ENCODE measurements at places on chromosomes 5 and 9.
A peak's percentile ranks its signal among the peaks of the same experiment; 100 is the strongest.

GRCh38 chr5:17928581-17928981, 294.3 kb downstream of the TAF11L14 start:
- no peak for DNase-seq

GRCh38 chr5:42624912-42625311, 131.7 kb upstream of the CCDC152 start:
- DNase-seq: no peak

GRCh38 chr5:15711892-15712291, 211.9 kb downstream of the FBXL7 start:
- no peak for DNase-seq

DNA sequence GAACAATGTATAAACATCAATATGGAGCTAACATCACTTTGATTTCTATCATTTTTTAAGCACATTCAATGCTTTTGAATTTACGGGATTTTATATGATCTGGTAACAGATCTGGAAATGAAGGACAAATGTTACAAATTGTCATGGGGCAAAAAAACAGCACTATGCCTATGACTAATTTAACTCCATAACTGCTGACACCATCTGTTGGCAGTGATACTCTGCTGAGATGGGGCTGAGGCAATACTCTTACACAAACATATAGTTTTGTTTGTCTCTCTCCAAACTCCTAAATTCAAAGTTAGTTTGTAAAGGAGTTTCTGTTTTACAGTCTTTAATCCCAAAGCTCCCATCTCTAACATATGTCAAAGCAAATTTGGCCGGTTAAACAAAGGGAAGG, 132.5 kb upstream of the FER start:
- peak; percentile 25 for DNase-seq

GRCh38 chr9:72674961-72675360, 153.6 kb downstream of the TMC1 start:
- no peak for DNase-seq

DNA sequence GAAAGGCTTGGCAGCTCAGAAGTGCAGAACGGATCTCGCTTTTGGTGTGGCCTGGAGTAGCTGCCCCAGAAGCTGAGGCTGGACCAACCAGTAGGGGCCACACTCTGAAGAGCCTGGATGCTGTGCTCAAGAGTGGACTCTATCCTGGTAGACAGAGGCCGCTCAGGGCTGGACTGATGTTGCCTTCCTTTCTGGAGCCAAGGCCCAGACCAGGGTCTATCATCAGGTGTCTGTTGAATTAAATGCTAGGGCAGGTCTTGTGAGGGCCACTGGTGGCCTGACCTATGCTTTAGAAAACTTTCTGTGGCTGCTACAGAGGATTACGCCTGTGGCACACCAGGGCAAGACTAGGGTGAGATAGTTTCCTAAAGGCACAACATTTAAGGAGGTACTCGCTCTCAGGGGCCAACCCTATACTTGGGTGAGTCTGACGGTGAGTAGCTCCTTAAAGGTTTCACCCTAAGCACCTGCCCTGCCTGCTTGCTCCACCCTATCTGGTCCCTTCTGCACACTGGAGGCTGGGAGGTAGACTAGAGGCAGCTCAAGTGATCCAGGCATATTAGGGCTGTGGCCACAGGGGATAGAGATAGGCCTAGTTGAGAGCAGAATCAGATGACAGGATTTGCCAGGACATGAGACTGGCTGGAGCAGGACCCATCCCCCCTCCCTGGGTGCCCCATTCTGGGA, 9.8 kb upstream of the IRF1 start:
- no peak for DNase-seq

GRCh38 chr5:100771181-100771580, 131.9 kb downstream of the ST8SIA4 start:
- DNase-seq: no peak

GRCh38 chr9:20002011-20002410, 213.2 kb upstream of the SLC24A2 start:
- no peak for DNase-seq

- no peak for DNase-seq
Observed at GRCh38 chr9:127500862-127501261, 49.6 kb downstream of the LRSAM1 start.

DNA sequence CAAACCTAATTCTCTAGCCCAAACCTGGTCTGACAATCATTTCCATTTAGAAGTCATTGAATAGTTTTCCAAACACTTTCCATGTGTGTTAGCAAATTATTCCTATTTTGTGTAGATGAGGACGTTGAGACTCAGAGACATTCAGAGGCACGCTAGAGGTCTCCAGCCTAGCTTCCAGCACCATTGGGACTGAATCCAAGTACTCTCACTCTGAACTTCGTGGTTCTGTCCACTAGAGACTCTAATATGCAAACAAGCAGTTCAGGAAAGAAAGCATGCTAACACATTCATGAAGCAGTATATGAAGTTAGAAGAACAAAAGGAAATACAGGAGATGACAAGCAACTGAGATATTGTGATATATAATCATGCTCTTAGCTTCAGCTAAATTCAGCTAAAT, 354.8 kb downstream of the NTRK2 start:
- no peak for DNase-seq

- DNase-seq: no peak
Observed at GRCh38 chr5:90571147-90571773, 12.7 kb downstream of the ADGRV1 start.

- no peak for DNase-seq
Observed at GRCh38 chr5:126106029-126106428, 317.2 kb upstream of the GRAMD2B start.

- DNase-seq: no peak
Observed at GRCh38 chr5:99305045-99305580, 376.3 kb upstream of the CHD1 start.

- no peak for DNase-seq
Observed at GRCh38 chr5:50843091-50843490, 176.7 kb downstream of the PARP8 start.

DNA sequence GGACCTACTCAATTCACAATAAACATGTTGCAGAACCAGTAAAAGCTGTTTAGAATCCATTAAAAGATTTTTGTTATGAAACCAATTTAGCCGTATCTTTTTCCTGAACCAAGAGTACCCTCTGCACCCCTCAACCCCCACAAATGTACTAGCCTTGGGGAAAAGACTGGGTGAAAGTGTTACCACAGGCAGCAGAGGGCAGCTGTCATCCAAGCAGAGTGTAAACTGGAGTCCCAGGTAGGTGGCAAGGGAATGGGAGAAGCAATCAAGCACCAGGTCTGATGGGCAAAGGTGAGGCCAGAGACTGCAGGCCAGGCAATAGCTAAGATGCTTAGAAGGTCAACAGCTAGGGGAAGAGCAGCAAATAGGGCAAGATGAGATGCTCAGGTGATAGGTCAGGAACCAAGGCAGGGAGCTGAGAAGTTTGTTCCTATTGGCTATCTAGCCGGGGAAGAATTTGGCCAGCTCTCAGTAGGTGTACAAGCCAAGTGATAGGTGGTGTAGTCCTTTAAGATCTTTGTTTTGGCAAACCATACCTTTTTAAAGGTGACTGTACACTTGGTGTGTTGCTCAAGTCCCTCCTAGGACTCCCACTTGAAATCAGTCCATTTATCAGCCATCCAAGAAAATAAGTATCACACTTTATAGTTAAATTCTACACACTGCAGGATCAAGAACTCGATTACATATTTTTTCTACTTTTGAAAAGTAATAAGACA, 77.8 kb upstream of the CCDC112 start:
- no peak for DNase-seq

GRCh38 chr9:134885679-134886412, 5.2 kb downstream of the FCN2 start:
- no peak for DNase-seq

GRCh38 chr5:15183520-15183919, 311.9 kb upstream of the ANKH start:
- peak; percentile 24 for DNase-seq

DNA sequence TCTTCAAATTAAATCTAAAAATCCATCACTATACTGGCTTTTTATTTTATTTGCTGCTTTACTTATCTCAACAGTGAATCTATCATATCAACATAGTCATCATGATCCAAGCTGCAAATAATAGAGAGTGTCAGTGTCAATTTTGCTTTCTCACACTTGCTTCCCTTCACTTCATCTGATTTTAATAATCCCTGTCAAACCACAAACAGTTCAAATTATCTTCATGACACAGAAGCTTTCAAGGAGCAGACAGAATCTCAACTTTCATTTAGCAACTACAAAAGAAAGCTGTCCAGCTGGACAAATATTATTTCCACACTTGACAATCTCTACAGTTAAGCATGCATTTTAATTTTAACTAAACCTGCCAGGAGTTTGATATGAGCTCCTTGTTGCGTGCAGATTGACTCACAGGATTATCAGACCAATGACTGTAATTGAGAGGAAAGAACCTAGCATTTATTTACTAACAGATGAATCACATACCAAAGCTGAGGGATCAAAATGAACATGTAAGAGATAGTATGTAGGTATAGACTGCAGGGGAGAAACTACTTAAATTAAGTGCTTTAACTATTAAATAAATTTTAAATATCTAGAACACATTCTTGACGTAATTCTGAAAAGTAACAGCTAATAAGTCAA, 56.0 kb downstream of the KIAA0825 start:
- DNase-seq: no peak

GRCh38 chr5:95709967-95710650, 21.0 kb upstream of the RHOBTB3 start:
- no peak for DNase-seq

DNA sequence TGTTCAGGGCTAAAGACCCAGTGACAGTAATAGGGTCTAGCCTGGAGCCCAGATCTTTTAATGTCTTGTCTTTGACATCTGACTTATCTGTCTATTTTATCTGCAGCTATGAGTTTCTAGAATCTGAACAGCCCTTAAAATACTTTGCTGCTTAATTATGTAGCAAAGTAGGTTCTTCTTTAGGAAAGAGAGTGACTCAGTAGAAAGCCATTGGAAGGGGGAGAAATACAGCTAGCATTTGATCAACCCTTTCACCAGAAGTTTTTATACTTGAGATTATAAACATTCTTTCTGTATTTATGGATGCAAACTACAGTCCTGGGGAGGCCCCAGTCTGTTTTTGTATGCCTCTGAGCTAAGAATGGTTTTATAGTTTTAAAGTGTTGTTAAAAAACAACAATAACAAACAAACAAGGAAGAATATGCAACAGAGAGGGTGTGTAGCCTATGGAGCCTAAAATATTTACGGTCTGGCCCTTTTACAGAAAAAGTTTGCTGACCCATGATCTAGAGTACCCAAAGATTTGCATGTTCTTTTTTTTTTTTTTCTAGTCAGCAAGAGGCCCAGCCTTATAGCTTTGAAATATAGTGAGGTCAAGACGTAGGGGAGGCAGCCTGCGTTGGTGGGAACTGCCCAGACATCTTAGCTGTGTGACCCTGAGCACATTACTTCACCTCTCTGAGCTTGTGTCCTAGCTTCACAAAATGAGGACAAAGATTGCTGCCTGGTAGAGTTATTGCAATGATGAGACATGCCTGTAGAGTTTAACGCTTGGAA, 9.7 kb downstream of the GSN start:
- DNase-seq: peak; percentile 77

DNA sequence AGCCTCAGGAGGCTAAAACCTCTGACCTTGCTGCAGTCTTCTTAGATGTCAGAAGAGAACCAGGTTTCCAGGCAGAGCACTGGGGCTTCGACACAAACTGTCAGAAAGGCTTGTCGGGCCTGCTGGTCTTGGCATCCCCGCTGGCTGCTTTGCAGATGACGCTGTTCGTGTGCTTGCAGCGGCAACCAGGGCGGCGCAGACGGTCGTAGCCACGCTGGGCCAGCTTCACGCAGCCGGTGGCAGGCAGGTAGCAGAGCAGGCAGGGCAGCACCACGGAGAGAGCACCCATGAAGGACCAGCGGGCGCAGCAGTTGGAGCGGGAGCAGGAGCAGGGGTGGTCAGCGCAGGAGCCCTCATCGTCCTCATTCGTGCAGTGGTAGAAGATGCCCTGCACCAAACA, 10.7 kb downstream of the SPRY4 start:
- DNase-seq: peak; percentile 57

GRCh38 chr9:41229408-41230401, 40.6 kb upstream of the ZNG1F start:
- peak; percentile 15 for DNase-seq

- no peak for DNase-seq
Observed at GRCh38 chr9:87478226-87478992, 19.3 kb upstream of the DAPK1 start.

- DNase-seq: no peak
Observed at GRCh38 chr5:115147052-115147451, 22.7 kb downstream of the TRIM36 start.

DNA sequence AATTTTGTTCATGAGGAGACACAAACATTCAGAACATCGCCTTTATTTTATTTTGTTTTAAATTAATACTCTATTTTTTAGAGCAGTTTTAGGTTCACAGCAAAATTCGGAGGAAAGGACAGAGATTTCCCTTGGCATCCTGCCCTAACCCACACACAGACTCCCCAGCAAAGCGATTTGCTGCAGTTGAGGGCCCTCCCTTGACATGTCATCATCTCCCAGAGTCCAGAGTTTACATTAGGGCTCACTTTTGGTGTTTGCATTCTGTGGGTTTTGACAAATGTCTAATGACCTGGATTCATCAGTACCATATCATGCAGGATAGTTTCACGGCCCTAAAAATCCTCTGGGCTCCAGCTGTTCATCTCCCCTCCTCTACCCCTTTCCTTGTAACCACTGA, 33.6 kb upstream of the COL5A1 start:
- peak; percentile 54 for DNase-seq

DNA sequence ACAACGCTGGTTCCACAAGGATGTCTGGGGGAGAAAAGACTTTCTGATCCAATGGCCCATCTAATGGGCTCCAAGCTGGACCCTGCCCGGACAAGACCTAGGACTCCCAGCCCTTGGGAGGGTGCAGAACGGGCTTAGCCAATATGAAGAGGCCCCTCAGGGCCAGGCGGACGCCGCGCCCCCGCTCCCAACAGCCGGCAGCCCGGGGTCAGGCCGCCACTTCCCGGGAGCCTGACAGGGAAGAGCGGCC, 493 bp downstream of the P4HA2 start:
- DNase-seq: no peak

GRCh38 chr9:37255944-37256862, 135.8 kb downstream of the ZCCHC7 start:
- DNase-seq: no peak

DNA sequence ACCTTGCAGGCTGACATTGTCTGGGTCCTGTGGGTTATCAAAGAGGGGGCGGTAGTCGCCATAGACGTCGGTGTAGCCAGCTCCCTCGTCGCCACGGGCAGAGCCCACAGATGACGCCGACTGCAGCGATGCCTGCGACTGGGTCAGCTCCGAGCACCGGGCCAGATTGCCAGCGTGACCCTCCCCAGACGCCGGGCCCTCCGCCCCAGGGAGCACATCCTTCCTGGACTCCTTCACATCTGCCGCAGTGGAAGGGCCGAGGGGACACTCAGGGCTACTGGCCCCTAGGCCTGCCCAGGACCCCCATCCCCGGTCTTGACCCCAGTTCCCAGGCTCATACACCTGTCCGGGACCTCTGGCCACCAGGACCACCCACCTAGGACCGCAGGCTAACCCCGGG, 13.9 kb downstream of the ABCA2 start:
- no peak for DNase-seq

DNA sequence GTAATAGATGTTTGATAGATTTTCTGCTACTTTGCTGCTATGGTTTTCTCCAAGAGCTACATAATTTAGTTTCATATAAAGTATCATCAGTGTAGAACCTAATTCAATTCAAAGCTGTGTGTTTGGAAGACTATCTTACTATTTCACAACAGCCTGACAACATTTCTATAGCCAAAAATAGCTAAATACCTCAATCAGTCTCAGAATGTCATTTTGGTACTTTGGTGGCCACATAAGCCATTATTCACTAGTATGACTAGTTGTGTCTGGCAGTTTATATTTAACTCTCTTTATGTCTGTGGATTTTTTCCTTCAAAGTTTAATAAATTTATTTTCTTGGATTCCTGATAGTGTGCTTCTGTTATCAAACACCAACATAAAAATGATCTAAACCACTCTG, 35.1 kb upstream of the CCDC152 start:
- DNase-seq: peak; percentile 28

Data from AG10803 (cell line).